Muscle of arm (tissue), 14 donors: ENCODE measurements at places on chromosomes 16 and 17.

DNA sequence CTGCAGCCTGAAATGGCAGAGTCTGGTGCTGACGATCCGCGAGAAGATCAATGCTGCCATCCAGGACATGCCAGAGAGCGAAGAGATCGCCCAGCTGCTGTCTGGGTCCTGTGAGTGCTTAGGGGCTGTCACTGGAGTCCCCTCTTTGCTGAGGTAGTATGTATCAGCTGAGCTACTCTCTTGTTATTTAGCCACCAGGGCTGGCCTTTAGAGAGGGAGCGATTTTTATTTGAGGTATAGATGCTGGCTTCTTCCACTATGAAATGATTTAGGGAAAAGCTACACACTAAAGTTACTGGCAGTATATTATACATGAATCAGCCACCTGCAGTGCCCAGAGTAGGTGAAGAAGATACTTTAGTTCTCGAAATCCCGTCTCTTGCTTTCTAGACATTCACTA lies 2.6 kb downstream of the CDK5RAP3 start:
- no peak for DNase-seq

- DNase-seq, result no peak
These were observed 539 bp downstream of the LRRC45 start for GRCh38 chr17:82023447-82024241.

DNA sequence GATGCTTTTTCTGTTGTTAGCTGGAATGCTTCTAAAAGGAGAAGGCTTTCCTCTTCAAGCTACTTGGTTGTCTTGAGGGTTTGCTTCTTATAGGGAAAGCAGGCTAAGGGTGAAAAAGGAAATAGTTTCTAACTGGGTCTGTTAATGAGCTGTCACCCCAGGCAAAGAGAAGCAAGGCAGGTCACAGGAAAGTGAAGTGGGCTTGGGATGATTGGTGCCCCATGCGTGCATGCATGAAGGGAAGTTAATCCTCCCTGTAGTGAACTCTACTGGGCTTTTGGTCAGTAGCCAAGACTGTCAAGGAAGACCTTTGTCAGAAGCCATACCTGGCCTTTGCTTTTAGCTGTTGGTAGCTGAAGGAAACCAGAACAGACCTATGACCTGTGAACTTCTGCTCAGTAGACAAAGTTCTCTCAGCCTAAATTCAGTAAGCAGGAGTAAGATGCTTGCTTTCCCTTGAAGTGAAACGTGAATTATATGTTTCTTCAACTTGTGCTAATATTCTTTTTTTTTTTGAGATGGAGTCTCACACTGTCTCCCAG lies 16.5 kb downstream of the TENT4B start:
- no peak for DNase-seq

DNA sequence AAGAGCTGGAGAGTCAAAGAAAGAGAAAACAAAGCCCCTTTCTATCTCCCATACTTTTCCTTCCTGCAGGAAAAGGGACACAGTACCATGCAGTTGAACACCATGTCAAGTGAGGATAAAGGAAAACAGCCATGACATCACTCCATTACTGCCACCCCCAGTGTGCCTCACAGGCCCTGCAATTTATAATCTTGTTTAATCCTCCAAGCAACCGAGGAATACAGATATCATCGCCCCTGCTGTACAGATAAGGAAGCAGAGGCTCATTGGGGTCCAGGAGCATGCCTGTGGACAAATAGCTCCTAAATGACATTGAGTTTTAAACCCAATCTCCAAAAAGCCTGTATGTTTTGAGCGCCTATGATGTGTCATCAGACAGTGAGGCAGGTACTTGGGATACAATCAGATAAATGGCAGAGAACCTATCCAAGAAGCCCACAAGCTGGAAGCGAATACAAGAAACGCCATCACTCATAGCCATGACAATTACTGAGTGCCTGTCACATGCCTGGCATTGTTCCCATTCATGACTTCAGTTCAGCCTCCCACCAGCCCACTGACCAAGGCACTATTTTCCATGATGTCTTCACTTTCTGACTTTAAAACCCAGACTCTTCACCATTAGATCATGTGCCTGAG lies 45.5 kb downstream of the CPPED1 start:
- no peak for DNase-seq

DNA sequence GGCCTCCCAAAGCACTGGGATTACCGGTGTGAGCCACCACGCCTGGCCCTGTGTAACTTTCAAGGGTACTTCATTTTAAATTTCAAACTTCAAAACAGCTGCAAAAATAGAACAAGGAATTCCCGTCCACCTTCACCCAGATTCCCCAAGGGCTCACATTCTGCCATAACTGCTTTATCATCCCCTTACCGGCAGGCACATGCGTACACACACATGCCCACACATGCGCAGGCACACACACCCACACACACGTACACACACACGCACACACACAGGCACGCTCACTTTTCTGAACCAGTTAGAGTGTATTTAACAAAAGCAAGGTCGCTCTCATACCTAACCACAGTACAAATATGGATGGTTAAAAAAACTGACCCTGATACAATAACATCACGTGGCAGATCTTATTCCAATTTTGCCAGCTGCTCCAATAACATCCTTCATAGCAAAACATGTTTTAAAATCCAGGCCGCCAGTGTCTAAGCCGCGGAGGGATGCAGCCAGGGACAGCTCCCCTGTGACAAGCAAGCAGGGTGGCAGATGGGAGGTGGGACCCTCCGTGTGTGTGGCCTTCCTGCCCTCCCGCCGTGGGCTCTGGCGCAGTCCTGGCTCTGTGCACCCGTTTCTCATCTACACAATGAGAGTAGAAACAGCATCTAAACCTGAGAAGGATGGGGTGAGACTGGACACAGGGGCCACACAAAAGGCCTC lies 23.1 kb downstream of the PDIA2 start:
- no peak for DNase-seq

- DNase-seq, result no peak
These were observed 21.4 kb upstream of the GPT2 start for GRCh38 chr16:46862555-46863447.

DNA sequence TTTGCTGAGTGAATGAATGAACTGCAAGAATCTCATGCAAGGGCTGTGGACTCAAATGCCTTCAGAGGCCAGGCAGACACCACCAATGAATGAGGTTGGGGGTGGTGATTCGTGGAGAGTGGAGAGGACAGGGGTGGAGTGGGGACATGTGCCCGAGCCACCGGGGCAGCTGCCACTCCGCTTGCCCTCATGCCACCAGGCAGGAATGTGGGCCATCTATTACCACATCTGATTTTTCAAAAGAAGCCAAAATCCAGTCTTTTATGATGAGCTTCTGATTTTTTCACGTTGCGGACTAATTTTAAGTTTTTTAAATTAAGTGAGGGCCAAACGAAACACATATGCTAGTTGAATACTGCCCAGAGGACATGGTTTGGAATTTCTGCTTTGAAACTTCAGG lies 67.1 kb upstream of the SMURF2 start:
- no peak for DNase-seq

GRCh38 chr16:76276745-76277438 lies at the start of gene CNTNAP4:
TSS of gene CNTNAP4 (plus strand) at chr16:76277401. CDS start at chr16:76277663, 262 bp downstream.
- DNase-seq, result peak; percentile 89

DNA sequence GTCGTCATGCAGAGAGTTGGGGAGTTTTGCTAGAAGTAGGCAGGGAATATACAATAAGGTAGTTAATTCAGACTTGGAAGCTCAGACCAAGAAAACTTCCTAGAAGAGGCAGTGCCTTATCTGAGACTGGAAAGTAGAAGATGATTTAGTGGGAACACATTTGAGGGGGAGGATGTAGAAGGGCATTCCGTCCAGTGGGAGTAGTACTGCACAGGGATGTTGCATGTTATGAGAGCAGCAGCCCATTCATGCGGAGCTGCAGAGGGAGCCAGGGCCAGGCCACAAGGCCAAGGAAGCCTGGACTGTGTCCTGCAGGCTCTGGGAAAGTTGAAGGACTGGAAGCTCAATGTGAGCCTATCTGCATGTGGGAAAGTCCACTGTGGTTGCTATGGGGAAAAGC lies 344.5 kb upstream of the EEF2KMT start:
- DNase-seq, result no peak

- DNase-seq, result no peak
These were observed 162.5 kb downstream of the MAF start for GRCh38 chr16:79437764-79438751.

DNA sequence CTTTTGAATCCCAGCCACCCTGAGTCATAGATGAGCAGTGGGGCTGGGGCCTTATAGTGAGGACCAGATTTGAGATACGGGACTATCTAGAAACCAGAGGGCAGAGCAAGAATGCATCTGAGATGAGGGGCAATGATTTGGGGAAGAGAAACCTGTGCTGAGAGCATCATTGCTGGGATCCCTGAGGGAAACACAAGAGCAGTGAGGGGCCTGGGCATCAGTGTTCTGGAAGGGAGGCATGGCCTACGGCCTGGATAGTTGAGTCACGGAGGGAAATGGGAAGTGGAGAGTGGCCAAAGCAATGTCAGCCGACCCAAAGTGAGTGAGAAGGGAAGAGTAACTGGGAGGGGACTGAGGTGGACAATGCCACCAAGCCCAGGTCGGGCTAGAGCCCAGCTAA lies 5.2 kb downstream of the CAMTA2 start:
- no peak for DNase-seq

DNA sequence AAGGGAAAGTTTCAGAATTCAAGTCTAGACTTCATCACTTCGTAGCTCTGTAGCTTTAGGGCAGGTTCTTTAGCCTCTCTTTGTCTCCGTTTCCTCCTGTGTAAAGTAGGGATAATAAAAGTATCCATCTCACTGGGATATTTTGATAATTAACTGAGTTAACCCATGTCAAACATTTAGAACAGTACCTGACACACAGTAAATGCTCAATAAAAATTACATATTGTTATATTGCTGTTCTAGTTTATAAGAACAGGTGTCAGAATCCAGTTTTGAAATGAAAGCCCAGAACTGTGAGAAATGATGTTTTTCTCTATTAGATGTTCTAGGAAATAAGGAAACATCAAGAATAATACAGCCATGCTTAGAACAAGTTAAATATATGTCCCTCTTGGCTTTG lies 4.3 kb downstream of the MOSMO start:
- DNase-seq, result no peak

DNA sequence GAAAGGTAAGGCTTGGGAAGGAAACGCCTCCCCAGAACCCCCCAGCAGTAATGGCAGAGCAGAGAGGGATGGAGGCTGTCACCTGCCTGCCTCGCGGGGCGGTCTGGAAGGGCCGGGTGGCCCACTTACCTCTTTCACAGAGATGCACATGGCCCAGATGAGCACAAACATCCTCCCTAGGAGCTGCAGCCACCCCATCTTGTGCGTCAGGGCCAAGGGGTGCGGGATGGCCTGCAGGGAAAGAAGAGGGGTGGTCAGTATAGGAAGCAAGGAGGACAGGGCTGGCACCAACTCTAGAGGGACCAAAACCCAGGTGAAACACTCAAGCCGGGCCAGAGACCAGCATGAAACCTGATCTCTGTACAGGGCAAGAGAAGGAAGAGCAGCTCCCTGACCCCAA lies 29.7 kb downstream of the TRPV3 start:
- DNase-seq, result no peak

DNA sequence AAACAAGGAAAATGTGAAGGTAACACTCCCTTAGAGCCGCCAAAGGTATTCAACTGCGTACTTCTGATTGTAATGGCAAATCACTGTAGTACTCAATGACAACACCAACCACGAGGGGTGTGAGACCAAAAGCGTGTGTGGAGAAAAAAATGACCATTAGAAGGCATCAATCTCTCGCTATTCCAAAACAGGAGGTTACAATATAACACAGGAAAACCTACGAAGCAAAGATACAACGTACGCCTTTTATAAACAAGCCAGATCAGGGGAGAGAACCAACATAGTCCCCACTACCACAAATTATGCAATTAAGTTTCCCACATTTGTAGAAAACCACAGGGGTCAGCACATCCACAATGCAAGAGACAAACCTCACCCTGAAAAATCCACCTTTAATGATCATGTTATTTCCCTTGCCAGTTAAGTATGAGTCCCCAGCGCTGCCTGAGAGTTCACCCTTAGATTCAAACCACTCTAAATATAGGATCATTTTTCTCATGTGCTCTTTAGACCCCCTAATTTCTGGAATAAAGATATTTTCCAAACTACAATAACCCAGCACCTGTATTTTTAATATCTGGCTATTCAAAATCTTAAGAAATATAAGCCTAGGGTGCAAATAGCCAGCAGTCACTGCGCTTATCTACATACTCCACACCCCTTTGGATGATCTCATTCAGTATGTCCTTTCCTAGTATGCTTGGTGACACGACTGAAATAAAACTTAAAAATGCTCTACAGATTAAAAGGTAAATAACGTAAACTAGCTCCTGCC lies 12.4 kb downstream of the TEX14 start:
- no peak for DNase-seq

DNA sequence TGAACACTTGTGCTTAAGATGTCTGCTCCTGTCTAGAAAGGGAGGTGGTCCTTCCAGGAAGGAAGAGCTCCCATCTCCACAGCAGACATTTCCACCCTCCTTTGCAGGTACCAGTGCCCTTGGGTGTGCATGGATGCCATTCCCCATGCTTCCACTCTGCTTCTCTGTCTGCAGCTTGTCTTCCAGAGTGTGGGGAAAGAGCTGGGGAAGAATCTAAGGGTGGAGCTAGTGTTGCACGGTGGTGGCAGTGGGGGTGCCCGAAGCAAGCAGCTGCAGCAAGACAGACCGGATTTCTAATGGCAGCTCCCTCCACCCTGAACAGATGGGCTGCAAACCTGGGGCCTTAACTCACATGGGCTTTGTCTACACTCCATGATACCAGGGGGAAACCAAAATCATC lies 22.6 kb upstream of the HOXB13 start:
- DNase-seq, result no peak

DNA sequence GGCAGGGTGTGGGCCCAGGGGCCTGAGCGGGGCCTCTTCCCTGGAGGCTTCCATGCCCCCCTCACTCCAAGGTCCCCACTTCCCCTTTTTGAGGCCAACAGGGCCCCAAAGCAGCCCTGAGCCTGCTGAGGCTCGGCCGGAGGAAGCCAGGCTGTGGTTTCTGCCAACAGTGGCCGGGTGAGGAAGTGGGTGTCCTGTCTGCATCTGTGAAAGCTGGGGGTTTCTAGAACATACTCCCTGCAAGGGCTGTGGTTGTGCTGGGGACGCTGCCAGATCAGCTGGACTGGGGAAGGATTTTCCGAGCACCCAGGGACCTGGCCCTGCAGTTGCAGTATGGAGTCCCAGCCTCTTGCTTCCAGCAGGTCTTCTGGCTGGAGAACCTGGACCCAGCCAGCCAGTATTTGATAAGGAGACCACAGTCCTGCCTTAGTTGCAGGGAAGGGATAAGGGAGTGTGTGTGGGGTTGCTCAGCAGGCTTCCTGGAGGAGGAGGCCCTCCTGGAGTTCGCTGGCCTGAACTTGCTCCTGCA lies 15.7 kb downstream of the ADCY7 start:
- DNase-seq, result peak; percentile 46

DNA sequence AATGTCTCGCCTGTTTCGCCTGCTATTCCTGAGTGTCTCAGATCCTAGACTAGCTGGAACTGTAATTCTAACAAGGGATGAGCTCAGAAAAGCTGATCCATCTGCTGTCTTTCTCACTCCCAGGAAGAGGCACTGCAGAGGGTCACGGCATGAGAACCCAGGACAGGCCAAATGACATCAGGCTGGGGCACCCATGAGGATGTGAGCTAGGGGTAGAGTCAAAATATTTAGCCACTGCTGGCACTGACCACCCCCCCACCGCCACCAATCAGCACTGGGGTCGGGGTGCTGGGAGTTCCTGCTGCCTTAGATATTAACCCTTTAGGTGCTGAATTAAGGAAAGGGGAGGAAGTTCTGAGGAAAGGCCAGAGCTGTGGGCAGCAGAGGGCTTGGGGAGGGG lies 112.4 kb downstream of the IRX3 start:
- DNase-seq, result no peak
